Caco-2 (cell line): ENCODE measurements at places on chromosomes 5 and 9.

DNA sequence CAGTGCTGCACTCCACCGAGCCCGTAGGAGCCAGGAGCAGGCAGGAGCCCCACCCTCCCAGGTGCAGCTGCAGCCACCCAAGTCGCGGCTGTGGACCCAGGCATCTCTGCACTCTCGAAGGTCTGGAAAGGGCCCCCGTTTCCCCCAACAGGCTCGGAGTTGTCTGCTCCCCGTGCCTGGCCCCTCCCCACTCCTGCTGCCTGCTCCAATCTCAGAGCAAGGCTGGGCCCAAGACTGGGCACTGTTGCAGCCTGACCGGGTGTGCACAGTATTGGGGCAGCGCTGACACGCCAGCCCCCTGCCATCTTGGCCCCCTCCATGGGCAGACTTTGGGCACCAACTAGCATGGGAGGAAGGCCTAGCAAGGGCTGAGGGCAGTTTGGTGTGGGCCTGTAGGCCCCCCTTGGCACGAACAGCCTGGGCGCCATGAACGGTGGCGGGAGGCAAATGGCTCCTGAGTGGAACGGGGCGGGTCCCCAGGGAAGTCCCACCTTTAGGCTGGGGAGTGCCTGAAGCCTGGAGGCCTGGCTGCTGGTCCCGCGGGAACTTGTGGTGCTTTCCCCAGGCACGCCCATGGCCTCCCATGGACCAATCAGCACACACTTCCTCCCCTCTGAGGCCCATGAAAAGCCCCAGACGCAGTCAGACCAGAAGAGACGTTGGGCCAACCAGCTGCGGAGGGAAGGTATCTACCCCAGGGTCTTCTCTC is 60.4 kb downstream of the PSAT1 start:
- no peak for DNase-seq

DNA sequence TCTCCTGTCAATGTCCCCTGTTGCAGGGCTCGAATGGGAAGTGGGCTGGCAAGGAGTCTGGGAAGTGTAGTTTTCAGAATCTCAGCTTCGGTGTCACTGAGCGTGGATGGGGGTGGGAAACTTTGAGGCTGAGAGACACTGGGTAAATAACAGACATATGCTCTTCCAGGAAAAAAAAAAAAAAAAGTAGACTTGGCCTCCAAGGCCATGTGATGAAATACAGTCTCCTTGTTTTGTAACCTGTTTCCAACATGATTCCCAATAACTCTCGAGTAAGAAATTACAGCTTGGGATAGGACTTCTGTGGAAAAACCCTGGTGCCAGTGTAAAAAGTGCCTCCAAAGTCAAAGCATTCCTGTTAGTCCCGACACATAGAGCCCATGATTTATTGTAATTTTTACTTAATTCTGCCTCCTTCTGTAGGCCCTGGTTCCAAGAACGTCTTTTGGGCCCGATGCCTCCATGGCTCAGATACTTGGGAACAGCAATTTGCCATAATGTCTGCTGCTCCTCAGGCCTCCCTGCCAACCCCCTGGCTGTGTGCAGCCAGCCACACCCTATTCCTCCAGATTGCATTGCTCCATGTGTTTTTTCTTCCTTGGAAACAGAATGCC is 119.5 kb upstream of the TNC start:
- DNase-seq, result no peak

GRCh38 chr5:133906303-133906702 is 62.1 kb downstream of the C5orf15 start:
- no peak for DNase-seq

- no peak for DNase-seq
These were observed 383.3 kb downstream of the YTHDC2 start for GRCh38 chr5:113896789-113897188.

DNA sequence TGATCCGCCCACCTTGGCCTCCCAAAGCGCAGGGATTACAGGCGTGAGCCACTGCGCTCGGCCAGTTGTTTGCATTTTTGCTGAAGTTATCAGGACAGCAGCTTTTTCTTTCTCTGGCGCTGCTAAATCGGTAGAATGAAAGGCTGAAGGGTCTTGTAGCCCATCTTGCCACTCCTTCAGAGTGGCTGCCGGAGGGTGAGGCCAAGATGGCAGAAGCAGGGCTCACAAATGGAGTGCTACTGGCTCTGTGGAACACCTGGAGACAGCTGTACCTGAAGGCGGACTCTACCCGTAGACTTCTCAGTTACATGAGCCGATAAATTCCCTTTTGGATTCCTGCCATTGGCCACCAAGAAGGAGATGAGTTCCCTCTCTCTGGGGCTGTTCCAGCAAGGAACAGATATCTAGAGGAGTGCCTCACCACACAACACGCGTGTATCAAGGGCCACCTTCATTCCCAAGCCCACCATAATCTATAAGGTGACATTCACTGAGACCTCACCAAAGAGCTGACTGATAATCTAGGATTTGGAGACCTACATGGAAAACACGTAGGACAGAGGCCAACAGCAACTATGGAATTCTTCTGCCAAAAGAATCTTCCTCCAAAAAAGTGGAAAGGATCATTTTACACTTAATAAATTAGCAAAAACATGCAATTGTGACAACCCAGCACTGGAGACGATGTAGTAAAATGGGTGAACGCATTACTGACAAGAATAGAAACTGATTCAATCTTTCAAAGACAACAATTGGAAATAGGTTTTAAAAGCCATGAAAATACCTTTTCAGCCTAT is 21.8 kb downstream of the STK10 start:
- no peak for DNase-seq

DNA sequence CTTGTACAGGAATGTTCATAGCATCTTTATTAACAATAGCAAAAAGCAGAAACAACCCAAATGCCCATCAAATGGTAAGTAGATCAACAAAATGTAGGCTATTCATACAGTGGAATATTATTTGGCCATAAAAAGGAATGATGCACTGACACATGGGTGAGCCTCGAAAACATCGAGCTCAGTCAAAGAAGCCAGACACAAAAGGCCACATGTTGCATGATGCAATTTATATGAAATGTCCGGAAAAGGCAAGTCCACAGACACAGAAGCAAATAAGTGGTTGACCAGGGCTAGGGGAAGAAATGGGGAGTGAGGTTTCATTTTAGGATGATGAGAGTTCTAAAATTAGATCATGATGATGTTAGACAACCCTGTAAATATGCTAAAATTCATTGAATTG is 16.5 kb upstream of the SLC2A8 start:
- DNase-seq, result no peak

DNA sequence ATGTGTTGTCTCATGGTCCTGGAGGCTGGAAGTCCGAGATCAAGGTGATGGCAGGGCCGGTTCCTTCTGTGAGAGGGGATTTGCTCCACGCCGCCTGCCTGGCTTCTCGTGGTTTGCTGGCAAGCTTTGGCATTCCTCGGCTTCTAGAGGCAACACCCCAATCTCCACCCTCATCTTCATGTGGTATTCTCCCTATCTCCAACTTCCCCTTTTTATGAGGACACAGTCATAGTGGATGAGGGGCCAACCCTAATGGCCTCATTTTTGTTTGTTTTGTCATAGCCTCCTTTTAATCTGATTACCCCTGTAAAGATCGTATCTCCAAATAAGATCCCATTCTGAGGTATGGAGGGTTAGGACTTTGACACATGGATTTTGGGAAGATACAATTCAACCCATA is 41.7 kb upstream of the CLK4 start:
- no peak for DNase-seq

DNA sequence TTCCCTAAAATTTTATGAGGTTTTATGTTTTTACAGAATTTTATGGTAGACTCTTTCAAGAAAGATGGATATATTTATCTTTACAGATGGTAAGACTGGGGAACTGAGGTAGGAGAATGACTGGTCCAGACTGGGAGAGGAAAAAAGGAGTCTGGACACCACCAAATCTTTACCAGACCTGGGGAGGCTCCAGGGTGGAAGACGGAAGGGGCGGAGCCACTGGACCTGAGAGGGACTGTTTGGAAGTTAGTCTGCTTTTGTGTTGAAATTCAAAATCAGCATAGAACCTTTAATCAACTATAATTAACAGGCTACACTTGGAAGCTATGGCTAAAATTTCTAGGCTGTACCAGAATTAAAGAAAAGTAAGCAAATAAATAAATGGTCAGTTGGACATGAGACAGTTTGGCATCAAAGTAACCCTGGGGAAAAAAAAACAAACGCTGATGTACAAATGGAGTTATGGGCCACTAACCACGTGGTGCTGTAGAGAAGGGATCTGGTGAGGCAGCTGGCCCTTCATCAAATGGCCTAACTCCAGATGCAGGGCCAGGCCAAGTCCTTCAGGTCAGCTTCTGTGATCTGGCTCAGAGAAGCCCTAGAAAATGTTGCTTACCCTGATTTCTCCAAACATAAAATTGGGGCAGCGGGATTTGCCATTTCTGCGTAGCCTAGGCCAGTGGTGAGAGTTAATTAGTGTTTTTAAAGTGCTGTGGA is 155.1 kb downstream of the ARSB start:
- DNase-seq, result no peak

DNA sequence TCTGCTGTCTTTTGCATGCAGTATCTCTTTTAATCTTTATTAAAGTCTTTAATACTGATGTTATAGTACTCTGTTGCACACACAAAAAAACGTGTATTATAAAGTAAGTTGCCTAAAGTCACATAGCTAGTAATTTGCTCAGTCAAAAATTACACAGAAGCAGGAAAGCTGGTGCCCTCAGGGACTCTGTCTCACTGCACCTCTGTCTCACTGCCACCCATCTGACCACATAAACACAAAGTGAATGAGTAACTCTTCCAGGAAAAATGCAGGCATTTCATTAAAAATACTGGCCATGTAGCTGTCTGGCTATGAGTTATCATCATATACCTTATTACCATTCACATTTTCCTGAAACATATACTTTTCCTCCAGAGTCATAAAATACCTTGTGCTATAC is 591.7 kb downstream of the CSNK1G3 start:
- no peak for DNase-seq

DNA sequence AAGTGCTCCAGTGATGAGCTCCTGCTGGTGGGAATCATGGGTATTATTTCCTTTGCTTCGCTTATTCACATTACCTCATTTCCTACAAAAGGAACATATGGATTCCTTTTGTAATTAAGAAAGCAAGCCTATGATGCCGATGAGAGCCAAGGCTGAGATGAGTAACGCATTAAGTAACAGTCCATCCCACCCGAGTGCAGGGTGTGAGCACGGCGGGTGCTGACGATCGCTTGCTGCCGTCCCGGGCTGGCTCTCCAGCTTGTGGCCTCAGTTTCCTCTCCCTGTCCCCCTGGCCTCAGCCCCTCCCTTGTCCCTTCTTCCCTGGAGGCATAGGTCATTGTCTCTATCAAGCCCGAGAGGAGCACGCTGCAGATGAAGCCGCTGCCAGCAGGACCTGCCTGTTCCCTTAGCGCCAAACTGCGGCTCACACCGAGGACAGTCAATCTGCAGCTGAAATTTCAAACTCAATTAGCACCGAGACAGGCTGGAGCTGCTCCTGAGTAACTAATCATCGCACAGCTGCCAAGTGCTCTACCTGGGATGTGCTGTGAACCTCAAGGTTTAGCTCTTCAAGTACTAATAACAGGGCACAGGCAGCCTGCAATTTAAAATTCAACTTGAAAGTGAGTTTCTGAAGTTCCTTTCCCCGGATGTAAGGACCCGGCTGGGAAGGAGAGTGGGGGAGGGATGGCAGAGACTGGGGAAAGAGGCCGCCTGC is 115.2 kb upstream of the RAPGEF1 start:
- DNase-seq, result no peak

- DNase-seq, result peak; percentile 33
These were observed 15.8 kb upstream of the TTC23L start for GRCh38 chr5:34822956-34823715.

DNA sequence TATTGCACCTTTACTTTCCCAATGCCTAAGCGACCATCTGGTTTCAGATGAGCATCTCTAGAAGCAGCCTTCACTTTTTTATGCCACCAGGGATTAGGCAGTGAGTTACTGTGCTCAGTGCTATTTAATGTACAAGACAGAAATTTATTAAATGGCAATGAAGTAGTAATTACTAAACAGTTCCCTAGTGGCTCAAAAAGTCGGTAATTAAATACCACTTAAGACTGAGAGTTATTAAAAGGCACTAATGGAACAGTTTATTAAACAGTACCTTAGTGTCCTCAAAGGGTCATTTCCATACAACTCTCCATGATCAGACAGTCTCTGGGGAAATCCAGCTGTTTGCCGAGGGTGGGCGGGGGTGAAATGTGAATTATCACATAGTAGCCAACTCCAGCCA is 42.3 kb downstream of the LHFPL2 start:
- no peak for DNase-seq

DNA sequence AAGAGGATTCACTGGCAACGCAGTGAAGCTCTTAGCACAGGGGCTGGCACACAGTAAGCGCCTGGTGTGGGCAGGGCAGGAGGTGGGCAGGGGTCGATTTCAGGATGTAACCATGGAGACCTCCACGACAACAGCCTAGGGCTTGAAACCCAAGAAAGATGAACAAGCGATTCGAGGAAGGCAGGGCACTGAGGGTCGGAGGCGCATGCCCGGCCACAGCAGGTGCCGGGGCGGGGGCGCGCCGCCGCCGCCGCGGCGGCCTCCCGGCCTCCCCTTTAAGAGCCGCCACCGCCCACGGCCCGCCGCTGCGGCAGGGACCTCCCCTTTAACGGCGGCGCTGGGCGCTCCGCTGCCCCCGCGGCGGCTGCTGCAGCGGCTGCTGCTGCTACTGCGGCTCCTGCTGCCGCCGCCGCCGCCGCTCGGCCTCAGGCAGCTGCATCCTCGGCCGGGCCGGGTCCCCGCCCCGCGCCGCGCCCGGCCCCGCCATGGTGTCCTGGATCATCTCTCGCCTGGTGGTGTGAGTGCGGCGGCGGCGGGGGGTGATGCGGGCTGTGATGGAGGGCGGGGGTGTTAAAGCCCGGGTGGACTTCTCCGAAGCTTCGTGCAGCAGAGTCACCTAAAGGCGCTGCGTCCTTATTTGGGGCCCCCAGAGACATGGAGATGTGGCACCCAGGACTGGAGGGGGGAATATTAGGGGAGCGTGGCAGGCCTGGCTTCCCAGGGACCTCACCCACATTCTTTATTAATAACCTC is at the start of gene REEP2:
Gene REEP2 (plus strand): TSS at position 334 of the 753 bp plus-strand sequence. CDS start 152 bp downstream, at position 486.
- DNase-seq, result peak; percentile 43

DNA sequence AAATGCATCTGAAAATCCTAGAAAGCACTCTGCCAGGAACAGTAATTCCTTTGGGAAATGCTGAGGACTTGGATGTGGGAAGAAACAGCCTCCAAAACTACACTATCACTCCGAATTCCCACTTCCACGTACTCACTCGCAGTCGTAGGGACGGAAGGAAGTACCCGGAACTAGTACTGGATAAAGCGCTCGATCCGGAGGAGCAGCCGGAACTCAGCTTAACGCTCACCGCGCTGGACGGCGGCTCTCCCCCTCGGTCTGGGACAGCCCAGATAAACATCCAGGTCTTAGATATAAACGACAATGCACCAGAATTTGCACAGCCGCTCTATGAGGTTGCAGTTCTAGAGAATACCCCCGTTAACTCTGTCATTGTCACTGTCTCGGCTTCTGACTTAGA is 786 bp downstream of the PCDHB3 start:
- no peak for DNase-seq

GRCh38 chr9:88362681-88363080 is 25.6 kb upstream of the SPIN1 start:
- DNase-seq, result no peak

- DNase-seq, result no peak
These were observed 883.7 kb downstream of the PTPRD start for GRCh38 chr9:9729082-9729481.

- DNase-seq, result no peak
These were observed 338.2 kb downstream of the NPR3 start for GRCh38 chr5:33049298-33049697.
